ENCODE measurements at places on chromosomes 16 and 17. TPM values are rescaled to one million over a fixed set of nuclear protein-coding genes. Genes with fewer than 3 reads are reported as not detected.
A peak's percentile ranks its signal among the peaks of the same experiment; 100 is the strongest.

DNA sequence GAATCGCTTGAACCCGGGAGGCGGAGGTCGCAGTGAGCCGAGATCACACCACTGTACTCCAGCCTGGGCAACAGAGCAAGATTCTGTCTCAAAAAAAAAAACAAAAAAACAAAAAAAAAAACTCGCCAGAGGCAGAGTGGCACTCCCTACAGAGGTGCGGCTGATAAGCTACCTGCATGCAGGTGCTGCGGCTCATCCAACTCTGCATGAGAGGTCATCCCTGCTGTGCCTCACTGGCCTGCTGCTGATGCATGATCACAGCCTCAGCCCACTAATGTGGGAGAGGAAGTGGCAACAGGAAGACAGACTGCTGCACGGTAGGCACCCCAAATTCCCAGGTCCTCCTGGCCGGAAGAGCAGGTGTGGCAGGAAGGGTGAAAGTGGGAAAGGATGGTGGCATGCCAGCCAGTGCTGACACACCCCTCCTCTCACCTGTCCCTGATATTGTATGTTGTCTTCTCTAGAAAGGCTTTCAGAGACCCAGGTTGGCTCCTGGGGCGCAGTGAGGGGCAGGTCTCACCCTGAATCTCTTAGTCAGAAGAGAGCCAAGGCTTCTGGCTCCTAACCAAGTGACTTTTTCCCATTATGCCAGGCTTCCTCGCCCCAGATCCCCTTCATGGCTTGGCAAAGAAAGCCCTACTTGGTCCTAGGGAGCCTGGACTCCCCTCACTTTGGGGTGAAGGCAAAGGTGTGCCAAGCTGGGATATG lies 11.8 kb downstream of the NXPH3 start:
- DNase-seq: no peak

GRCh38 chr17:77602062-77602746 lies 356.3 kb upstream of the TNRC6C start:
- DNase-seq: no peak

- DNase-seq: no peak
Measured at GRCh38 chr16:87489434-87490045, 3.3 kb downstream of the ZCCHC14 start.

- no peak for DNase-seq
Measured at GRCh38 chr17:78251773-78252103, 20.3 kb downstream of the TMEM235 start.

- no peak for DNase-seq
Measured at GRCh38 chr16:77679901-77680300, 42.4 kb upstream of the NUDT7 start.

DNA sequence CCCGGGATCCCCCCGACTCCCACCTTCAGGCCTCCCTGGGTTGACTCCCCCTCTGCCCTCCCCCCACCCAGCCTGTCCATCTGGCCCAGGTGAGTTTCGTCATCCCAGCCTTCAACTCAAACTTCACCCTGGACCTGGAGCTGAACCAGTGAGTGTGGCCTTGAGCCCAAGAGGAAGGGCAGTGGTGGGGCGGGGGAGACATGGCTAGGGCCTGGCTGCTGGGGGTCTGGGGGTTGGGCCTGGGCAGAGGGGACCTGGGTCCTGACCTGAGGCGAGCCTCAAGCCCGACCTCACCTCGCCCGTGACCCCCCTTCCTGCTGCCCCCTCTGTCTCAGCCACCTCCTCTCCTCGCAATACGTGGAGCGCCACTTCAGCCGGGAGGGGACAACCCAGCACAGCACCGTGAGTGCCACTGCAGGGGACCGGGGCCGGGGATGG lies 10.9 kb downstream of the ADAM11 start:
- DNase-seq: no peak

- DNase-seq: no peak
Measured at GRCh38 chr17:9643611-9644010, 1.7 kb upstream of the USP43 start.

GRCh38 chr17:73710095-73710592 lies 65.9 kb upstream of the SDK2 start:
- peak; percentile 81 for DNase-seq

DNA sequence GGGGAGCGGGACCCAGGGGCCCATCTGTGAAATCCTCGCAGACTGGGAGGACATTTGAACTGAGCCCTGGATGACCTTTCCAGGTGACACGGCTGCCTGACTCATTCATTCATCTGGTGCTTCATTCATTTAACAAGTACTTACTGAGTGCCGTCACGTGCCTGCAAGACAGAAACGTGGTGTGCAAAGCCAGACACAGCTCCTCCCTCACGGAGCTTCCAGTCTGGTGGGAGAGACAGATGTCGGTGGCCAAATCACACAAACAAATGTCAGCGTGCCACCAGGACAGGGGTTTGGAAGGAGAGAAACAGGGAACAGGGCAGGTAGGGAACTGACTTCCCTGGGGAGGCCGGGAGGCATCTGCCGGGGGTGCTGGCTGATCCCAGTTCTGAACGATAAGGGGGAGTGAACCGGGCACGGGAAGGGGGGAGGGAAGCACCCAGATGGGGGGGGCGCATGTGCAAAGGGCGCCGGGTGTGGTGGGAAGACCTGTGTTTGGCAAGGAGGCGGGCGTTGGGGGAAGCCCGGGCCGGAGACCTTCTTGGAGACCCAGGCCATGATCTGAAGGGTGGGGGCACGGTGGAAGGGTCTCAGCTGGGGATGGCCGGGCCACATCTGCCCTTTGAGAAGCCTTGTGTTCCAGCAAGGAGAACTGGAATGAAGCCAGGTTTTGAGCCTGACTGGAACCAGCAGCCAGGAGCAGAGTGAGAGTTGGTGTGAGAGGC lies 93.6 kb upstream of the CIBAR2 start:
- no peak for DNase-seq

GRCh38 chr16:60655514-60656153 lies 1380.6 kb downstream of the CDH8 start:
- no peak for DNase-seq

DNA sequence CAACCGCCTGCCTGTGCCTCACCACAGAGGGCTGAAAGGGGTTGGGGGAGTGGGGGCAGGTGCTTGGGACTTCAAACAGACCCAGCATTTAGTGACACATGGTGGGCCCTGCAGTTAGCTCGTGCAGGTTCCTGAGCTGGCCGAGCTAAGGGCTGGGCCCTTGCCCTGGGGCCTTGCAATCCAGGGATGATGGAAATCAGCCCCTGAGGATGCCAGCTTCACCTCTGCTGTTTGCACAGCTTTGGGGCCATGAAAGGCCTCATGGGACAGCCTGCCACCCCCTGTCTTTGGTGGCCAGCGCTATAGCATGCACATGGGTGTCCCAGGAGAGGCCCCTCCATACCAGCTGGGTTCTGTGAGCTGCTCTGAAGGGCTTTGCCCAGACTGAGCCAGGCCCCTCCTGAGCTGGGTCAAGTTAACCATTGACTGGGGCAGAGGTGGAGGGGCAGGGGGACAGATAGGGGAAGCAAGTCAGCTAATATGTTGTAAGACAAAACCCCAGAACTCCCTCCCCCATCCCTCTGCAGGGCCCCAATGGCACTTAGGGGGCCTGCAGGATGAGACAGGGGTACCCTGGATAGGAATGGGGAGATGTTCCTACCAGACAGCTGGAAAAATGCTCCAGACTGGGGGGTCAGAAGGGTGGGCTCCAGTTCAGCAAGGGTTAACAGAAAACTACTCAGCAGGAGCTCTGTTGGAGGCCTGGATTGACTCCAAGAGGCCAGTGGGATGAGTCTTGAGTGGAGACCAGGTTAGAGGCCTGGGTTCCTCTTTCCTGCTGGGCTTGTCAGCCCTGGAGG lies 692 bp downstream of the PRR15L start:
- DNase-seq: no peak

DNA sequence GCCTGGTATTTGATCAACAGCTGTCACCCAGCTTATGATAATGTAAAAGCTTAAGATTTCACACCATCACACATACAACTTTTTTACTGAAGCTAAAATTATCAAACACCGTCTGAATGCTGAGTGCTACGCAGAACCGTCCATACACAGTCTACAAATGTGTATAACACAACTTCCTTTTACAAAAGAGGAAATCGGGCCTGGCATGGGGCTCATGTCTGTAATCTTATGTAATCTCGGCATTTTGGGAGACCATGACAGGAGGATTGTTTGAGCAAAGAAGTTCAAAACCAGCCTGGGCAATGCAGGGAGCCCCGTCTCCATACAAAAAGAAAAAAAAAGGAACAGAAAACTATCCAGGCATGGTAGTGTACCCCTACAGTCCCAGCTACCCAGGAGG lies 19.6 kb upstream of the QRICH2 start:
- no peak for DNase-seq

DNA sequence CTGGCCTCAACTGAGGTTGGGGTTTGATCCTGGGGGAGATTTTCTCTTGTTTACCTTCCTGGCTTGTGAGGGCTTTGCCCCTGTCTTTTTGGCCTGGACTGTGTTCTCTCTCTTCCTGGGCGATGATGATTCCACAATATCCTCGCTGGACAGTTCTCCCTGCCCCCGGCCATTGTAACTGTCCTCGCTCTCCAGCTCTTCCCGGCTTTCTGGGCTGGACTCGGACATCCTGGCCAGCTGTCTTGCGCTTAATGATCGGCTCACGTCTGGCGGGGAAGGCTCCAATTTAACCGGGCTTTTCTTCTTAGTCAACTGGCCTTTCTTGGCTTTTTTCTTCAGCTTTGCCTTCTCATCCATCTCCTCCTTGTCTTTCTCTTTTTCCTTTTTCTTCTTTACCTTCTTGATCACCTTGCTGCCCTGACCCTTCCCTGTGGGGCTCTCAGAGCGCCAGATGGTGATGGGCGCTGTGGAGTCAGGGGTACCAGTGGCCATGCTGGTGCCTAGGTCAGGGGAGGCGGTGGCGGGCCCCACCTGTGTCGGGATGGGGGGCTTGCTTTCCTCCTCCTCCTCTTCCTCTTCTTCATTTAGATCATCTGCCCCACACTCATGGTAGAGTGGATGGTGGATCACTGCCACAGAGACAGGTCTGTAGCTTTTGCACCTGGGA lies 8.0 kb downstream of the PROCA1 start:
- DNase-seq: no peak

- no peak for DNase-seq
Measured at GRCh38 chr17:66547151-66547865, 244.9 kb downstream of the PRKCA start.

- no peak for DNase-seq
Measured at GRCh38 chr17:69175625-69176456, 34.1 kb upstream of the ABCA6 start.

DNA sequence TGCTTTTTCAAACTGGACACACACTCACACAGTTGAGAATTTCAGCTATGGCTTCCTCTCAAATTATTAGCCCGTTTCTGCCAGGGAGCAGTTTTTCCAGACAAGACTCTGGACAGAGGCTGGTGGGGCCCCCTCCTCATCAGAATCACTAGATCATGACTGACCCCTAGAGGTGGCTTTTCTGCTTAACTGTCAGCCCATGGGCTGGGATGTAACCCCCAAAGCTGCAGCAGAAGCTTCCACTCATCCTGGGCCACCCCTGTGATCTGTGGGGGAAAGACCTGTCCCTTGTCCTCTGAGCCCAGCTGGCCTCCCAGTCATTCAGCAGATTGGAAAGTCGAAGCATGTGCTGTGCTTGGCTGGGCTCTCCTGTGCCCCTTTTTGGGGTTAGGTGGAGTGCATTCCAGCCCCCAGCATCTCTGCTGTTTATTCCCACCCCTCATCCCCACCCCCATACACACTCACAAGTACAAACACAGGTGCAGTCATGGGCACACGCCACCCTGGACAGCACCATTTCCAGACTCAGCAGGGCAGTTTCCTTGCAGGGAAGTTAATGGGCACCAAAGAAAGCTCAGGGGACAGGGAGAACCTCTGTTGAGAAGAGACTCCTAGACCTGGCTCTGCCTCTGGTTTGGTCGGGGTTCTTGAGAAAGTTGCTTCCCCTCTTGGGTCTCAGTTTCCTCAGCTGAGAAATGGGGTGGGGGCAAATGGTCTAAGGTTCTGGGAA lies 77.6 kb upstream of the RBL2 start:
- no peak for DNase-seq

- DNase-seq: peak; percentile 87
Measured at GRCh38 chr17:55717898-55718735, 4.5 kb downstream of the TMEM100 start.

GRCh38 chr16:70572050-70572925 lies 48.7 kb downstream of the SF3B3 start:
- DNase-seq: no peak

DNA sequence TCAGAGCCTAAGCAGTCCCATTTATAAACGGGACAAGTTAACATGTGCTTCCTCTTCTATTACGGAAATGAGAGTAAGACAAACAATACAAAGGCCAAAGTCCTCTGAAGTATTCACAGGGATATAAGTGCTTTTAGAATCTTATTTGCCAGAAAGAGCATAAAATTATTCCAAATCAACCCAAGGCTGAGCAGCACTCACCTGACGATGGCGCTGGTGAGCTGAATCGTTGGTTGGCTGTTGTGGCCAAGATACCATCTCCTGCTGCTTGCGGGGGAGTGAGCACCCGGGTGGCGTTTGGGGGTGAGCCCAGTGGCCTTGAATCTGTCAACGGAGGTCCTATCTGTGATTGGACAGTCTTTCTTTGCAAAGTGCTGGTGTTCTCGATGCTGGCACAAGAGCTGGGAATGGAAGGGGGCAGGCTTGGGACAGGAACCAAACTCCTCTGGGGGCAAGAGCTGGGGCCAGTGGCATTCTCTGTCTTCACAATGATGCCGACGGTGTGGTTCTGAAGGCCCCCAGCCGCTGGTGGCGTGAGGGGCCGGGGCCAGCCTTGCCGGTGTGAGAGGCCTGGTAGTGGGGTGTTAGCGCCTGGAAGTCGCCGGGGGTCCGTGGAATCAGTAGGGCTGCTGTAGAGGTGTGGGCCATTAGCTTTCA lies 9.5 kb upstream of the DHRS13 start:
- DNase-seq: peak; percentile 43

GRCh38 chr17:39968761-39969160 lies 6.0 kb downstream of the GSDMA start:
- no peak for DNase-seq

GRCh38 chr17:3950584-3950983 lies 13.7 kb downstream of the ATP2A3 start:
- no peak for DNase-seq

DNA sequence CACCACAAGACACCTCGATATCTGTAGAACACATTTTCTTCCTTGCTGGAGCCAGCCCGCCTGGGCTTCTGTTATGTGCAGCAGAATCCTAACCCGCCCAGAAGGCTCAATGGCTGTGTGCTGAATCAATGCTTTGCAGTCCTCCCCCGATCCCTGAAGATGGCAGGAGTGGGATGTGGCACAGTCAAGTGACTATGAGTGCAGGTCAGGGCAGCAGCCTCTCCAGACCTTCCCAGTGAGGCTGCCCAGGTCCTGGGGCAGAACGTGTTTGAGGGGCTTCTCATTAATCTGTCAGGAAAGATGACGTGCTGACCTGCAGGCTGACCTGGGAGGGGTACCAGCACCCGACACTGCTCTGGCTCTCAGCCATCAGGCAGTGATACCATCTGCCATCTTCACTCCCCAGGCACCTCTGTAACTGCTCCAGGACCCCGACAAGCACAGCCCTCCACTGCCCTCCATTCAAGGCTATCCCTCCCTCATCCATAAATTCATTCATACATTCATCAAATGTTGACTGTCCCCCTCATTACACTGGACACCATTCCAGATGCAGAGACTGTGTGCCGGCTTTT lies 35.2 kb downstream of the LRRC75A start:
- DNase-seq: no peak

TBC1D3I gene
- total RNA-seq: 0.38 TPM

ALOX15B gene
- 0.16 TPM for total RNA-seq

CCDC144A gene
- 2.4 TPM for total RNA-seq

SEPTIN12 gene
- total RNA-seq: not detected

TBC1D3E gene
- total RNA-seq: not detected

ARMC5 gene
- total RNA-seq: 8.2 TPM

TEPSIN gene
- 32.2 TPM for total RNA-seq

MYH2 gene
- total RNA-seq: not detected

PMFBP1 gene
- total RNA-seq: 1.1 TPM

EPN3 gene
- total RNA-seq: not detected

CEP295NL gene
- total RNA-seq: not detected

KRT25 gene
- total RNA-seq: not detected

CREBBP gene
- total RNA-seq: 33.5 TPM
